ENCODE measurements at places on chromosomes 1 and 21.
A peak's percentile ranks its signal among the peaks of the same experiment; 100 is the strongest.

- no peak for DNase-seq
Measured at GRCh38 chr1:166903232-166903631, 27.2 kb upstream of the TADA1 start.

GRCh38 chr1:230149751-230150584 lies 82.9 kb downstream of the GALNT2 start:
- DNase-seq = no peak

DNA sequence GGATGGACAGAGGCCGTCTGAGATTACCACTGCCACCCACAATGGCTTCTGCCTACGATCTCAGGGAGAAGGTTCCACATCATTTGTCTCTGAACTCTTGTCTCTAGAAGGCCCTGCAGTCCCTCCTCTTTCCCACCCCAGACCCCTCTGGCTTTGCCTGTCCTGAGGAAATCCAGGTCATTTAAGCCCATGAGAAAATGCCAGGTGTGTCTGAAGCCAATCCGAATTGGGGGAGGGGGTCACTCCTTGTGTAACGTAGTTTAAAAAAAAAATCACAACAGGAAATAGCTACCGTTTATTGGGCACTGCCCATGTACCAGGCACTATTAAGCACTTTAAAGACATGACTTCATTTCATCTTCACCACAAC lies 7.5 kb upstream of the MYOM3 start:
- DNase-seq = no peak

DNA sequence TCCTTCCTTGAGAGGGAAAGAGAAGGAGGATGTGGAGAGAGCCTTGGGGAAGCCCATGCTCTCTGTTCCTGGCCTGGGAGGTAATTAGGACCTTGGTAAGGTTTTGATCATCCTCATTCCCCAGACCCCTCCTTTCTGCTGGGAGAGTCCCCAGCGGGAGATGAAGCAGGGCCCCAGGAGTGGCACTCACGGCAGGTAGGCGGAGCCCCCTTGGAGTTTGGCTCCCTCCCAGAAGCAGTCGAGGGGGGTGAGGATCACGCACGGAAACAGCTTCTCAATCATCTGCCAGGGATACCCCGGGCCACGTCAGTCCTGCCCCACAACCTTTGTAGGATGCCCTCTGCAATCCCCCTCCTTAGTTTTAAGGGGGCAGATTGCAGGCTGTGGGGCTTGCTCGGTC lies 11.5 kb downstream of the PTCH2 start:
- DNase-seq = no peak

GRCh38 chr1:184035719-184036516 lies 1.6 kb downstream of the COLGALT2 start:
- DNase-seq = no peak

DNA sequence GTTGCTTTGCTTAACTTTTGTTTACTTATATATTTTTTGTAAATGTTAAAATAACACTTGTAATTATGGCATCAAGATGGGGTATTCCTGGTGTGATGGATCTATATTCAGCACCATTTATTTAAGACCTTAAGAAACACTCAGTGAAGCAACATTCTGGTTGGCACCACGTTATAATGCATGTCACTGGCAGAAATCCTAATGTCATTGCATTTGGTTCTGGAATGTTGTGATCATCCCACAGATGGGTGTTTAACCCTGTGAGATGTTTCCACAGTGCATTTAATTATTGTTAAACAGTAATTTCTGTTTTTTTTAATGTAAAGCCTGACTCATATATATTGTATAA lies 116.5 kb downstream of the NOS1AP start:
- no peak for DNase-seq

- no peak for DNase-seq
Measured at GRCh38 chr1:4005431-4005830, 105.4 kb upstream of the C1orf174 start.

DNA sequence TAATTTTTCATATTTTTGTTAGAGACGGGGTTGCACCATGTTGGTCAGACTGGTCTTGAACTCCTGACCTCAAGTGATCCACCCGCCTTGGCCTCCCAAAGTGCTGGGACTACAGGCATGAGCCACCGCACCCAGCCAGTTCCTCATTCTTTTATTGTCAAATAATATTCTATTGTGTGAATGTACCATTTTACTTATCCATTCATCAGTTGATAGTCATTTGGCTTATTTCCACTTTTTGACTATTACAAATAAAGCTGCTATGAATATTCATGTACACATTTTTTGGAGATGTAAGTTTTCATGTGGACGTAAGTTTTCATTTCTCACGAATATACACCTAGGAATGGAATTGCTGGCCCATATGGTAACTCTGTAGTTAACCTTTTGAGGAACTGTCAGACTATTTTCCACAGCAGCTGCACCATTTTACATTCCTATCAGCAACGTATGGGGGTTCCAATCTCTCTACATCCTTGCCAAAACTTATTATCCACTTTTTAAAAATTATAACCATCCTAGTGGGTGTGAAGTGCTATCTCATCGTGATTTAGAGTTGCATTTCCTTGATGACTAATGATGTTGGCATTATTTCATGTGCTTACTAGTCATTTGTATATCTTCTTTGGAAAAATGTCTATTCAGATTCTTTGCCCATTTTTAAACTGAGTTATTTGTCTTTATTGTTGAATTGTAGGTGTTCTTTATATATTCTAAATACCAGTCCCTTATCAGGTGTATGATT lies 12.7 kb downstream of the PACC1 start:
- peak; percentile 33 for DNase-seq

GRCh38 chr1:165116171-165116570 lies 240.3 kb downstream of the LMX1A start:
- DNase-seq = no peak

- no peak for DNase-seq
Measured at GRCh38 chr1:246176126-246177024, 330.7 kb downstream of the SMYD3 start.

GRCh38 chr1:182149411-182149965 lies 88.0 kb upstream of the ZNF648 start:
- no peak for DNase-seq

GRCh38 chr1:157403608-157404007 lies 148.7 kb downstream of the FCRL5 start:
- DNase-seq = no peak

- no peak for DNase-seq
Measured at GRCh38 chr1:1153874-1154273, 19.8 kb upstream of the TTLL10 start.

DNA sequence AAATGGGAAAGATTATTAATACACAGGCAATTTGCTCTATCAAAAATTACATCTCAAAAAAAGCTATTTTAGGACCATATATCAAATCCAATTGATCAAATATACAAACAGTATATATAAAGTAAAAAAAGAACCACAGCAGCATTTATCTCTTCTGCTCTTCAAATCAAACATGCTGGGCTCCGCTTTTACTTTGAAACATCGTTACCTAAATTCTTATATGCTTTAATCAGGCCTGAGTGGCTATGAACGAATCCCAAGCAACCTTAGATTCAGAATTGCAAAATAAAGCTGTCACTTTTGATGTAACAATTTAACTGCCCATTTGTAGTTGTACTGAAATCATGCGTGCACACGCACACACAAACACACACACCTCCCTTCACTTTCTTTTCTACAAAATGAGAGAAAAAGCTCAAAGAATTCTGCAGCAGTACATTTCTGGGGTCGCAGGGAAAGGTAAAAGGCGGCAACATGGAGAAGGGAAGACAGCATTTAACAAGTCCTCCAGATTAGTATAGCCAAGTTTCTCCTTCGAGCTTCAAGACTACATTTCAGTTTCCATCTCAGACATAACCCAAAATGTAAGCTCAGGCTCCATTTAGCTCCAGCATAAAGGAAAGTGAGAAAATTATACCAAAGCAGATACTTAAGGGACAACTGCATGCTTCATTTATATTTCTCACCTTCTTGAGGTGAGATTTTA lies 92.2 kb upstream of the TTC39A start:
- DNase-seq = no peak

DNA sequence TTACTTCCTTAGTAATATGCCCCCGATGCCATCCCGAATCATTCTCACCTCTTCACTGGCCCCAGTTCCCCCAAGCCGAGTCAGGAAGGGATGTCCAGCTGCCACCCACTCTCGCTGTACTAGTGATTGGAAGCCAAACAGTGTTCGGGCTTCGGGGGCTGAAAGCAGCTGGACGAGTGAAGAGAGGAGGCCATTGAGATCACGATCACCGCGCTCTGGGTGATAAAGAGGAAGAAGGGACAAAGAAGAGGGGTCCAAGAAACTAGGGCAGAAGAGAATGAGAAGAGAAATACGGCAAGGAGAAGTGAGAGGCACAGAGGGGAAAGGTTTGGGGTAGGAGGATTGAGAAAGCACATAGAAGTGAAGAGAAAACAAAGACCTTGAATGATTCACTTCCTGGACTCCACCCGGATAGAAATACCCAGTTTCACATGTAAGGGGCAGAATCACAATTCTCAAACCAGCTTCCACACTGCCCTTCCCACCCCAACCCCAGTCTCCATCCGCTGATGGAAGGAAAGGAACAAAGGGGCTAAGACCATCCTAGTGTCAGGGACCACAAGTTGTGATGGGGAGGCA lies 3.7 kb upstream of the SF3B4 start:
- no peak for DNase-seq

DNA sequence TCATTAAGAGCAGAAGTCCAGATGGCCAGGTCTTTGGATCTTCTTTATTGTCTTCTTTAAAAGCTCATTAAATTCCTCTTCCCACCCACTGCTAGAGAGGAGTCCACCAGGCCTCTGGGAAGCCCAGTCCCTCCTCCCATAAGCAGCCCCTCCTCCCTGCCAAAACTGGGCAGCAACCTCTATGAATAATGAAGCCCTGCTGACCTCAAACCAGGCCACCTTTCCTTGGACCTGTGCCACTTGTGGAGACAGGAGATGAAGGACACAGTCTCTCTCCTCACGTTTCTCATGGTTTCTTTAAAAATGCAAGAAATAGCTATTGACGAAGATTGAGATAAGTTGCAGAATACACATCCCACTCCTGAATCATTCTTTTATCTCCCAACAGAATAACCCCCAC lies 112.8 kb downstream of the EDEM3 start:
- DNase-seq = no peak

DNA sequence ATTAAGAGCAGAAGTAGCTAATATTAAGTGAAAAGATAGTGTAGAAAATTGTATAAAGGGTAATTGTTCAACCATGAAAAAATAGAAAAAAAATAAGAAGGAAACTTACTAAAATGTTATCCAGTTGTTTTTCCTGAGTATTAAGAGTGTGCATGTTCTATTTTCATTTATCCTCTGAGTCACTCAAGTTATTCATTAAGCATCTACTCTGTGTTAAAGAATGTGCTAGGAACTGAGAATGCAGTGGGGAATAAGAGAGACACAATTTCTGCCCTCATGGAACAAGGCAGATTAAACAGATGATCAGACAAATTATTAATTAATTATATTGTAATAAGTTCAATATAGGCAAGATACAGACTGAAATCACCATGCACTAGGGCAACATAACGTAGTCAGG lies 10.8 kb upstream of the PIGK start:
- peak; percentile 84 for DNase-seq
